ENCODE measurements at places on chromosomes 2 and 18.

GRCh38 chr2:148528356-148529064 lies 116.0 kb upstream of the EPC2 start:
- DNase-seq, result no peak

GRCh38 chr2:3282056-3282998 lies 95.3 kb downstream of the EIPR1 start:
- DNase-seq, result no peak

- no peak for DNase-seq
These were observed at the start of gene SH3RF3 for GRCh38 chr2:109128616-109129355. Gene SH3RF3, plus strand, starts transcription at chr2:109129205.

- DNase-seq, result no peak
These were observed 35.0 kb downstream of the TMEM177 start for GRCh38 chr2:119713819-119714490.

- no peak for DNase-seq
These were observed 97.0 kb downstream of the RNF144A start for GRCh38 chr2:7014174-7014640.

DNA sequence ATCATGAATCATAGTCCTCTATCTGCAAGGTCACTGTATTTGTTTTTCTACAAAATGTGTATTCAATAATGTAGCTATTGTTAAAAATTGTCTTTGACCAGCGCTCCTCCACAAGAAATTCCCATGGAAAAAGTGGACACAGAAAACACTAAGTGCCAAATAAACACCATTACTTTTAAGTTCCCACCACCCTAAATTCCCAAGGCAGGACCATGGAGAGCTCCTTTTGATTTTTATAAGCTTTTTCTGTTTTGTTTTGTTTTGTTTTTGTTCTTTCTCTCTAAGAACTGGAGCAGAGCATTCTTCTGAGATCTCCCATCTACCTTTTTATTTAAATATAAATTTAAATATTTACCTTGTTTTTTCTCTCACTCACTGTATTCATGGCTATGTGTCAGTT lies 44.5 kb downstream of the LRATD1 start:
- DNase-seq, result no peak

DNA sequence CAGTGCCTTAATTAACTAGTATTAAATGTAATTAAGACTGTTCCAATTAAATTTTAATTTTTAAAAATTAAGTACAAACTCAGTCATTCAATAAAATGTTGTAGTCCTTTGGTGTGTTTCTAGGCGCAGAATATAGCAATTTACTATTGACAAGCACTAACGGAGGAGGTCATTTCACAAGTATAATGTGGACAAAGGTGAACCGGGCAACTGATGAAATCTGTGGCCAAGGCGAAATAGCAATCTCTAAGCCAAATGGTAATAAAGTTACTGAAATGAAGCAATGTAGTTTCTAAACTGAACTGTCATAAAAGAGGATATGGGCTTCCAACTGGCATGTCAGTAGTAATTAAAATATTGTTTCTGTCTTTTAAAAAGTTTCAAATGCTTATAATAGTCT lies 27.5 kb downstream of the FIGN start:
- no peak for DNase-seq

GRCh38 chr2:230690439-230690838 lies 22.2 kb upstream of the CAB39 start:
- no peak for DNase-seq

- DNase-seq, result no peak
These were observed 278.3 kb upstream of the LRATD1 start for GRCh38 chr2:14354231-14354630.

DNA sequence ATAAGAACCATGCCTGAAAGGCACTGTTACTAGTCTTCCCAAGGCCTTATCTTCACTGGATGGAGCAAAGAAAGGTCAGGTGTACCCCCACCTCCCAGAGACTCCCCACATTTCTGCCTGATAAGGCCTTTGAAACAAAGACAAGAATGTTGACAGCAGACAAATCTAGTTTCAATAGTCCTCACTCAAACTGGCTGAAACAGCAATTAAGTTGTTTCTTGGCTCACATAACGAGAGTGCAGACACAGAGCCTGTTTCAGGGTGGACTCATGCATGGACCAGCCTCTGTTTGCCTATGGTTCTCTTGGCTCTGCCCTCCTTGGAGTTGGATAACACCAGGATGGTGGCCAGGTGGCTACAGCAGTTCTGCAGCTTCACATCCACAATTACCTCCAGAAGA lies 7.5 kb upstream of the CFAP221 start:
- DNase-seq, result no peak

DNA sequence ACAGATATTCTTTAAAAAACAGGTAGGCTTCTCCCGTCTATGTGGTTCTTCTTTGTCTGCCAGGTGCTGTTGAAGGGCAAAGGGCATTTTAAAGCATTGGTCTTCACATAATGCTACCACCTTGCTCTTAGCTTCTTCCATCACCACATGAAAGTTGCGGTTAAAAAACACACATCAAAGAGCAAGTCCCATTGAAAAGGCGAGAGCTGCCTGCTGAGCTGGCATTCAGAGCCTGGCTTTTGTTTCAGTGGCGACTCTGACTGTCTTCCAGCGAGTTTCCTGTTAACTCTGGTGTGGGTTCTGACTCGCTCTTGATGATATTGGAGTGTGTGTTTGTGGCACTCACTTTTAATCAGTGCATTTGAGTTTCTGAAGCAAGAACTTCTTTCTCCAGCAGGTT lies 624.9 kb upstream of the FANCL start:
- peak; percentile 21 for DNase-seq

DNA sequence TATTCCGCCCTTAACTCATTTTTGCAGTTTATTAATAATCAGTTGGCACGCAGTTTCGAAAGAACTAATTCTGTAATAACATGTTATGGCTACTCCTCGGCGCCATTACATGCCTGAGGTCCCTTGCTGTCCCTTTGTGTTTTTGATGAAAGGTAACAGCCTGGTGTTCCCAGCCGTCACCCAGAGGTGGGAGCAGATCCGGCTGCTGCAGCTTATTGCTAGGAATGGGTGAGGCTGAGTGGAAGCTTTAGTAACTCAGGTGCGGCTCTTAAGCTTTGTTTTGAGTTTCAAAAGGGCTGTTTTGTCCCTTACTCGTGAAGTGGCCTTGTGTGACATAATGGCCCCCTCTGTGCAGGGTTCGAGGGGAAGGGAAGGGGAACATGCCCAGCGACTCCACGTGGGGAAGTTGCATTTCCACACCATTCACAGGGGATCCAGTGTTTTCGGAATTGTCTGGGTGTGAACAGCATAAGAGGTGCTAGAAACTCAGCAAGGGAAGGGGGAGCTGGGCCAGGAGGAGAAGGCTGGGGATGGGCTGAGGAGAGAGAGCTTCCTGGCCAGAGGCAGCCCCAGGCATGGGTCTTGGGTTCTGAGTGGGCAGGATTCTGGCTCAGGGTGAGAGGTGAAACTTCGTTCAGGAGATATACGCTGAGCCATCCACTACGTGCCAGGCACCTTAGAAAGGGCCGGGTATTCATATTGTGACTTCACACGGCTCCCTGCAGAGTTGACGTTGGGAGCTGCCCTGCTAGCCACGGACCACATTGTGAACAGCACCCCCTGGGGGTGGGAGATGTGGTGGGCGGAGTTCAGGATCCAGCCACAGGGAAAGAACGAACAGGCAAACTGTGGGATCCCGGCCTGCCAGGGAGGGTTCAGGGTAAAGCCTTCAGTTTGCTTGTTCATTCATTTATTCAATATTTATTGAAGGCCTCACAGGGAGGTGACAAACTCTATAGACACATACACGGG lies 84.4 kb downstream of the TGOLN2 start:
- DNase-seq, result no peak

Measured in GM12878 (cell line).